Neural progenitor cell (in vitro differentiated cells): ENCODE measurements at places on chromosomes 2 and 18. TPM values are rescaled to one million over a fixed set of nuclear protein-coding genes. Genes with fewer than 3 reads are reported as not detected.

Gene ATP6V1B1
- total RNA-seq = 0.99 and 1.1 TPM in 2 replicates

Gene SCYGR7
- not detected in 2 replicates for total RNA-seq

GRCh38 chr2:192011196-192011595 lies 164.3 kb upstream of the CAVIN2 start:
- peaks cover 9% of the 10 kb centered on the region for H3K4me1 ChIP-seq
- DNase-seq = no peak
- H3K36me3 ChIP-seq = no peaks in the 10 kb centered on the region
- no peak overlapping the region for H3K27ac ChIP-seq
- no peak overlapping the region for H3K4me3 ChIP-seq

- H3K27me3 ChIP-seq = no peaks in the 10 kb centered on the region
- H3K4me1 ChIP-seq = no peaks in the 10 kb centered on the region
- no peak overlapping the region for H3K27ac ChIP-seq
- H3K36me3 ChIP-seq = no peaks in the 10 kb centered on the region
- no peak overlapping the region for H3K4me3 ChIP-seq
- no peak for DNase-seq
Measured at GRCh38 chr2:169598982-169599381, 14.8 kb downstream of the PPIG start.

- no peaks in the 10 kb centered on the region for H3K27me3 ChIP-seq
- H3K36me3 ChIP-seq = no peaks in the 10 kb centered on the region
- DNase-seq = no peak
- H3K27ac ChIP-seq = no peak overlapping the region
- peaks cover 12% of the 10 kb centered on the region for H3K4me1 ChIP-seq
Measured at GRCh38 chr2:39164089-39164488, 43.2 kb upstream of the SOS1 start.

GRCh38 chr2:26395394-26395793 lies 6.3 kb upstream of the DRC1 start:
- DNase-seq = no peak
- H3K27me3 ChIP-seq = no peaks in the 10 kb centered on the region
- no peak overlapping the region for H3K4me3 ChIP-seq
- peak overlapping the region; percentile 32 for H3K27ac ChIP-seq
- peaks cover 12% of the 10 kb centered on the region for H3K4me1 ChIP-seq
- H3K36me3 ChIP-seq = no peaks in the 10 kb centered on the region

DNA sequence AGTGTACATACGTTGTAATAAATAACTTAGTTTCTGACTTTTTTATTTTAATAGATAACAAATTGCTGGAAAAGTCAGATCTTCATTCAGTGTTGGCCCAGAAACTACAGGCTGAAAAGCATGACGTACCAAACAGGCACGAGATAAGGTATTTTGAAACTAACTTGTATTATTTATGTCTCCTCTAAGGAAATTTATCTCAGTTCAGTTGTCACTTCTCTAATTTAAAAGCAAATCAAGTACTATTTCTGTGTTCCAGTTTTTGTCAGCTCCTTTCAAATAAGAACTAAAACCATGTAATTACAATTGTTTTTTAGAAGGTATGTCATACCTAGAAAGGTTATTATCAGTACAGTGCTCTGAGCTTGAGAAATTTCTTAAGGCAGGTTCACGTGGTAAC lies 4.6 kb downstream of the ATG16L1 start:
- H3K36me3 ChIP-seq = no peaks in the 10 kb centered on the region
- no peaks in the 10 kb centered on the region for H3K27me3 ChIP-seq
- H3K4me3 ChIP-seq = no peak overlapping the region

GRCh38 chr2:238019962-238020361 lies 40.8 kb upstream of the SCLY start:
- H3K4me1 ChIP-seq = no peaks in the 10 kb centered on the region
- no peaks in the 10 kb centered on the region for H3K36me3 ChIP-seq

- no peaks in the 10 kb centered on the region for H3K4me1 ChIP-seq
- no peak overlapping the region for H3K27ac ChIP-seq
- no peaks in the 10 kb centered on the region for H3K36me3 ChIP-seq
- H3K4me3 ChIP-seq = no peak overlapping the region
- DNase-seq = no peak
Measured at GRCh38 chr18:78740876-78741275, 238.7 kb upstream of the SALL3 start.

GRCh38 chr2:118295592-118296390 lies 207.5 kb downstream of the INSIG2 start:
- H3K27ac ChIP-seq = no peak overlapping the region
- no peak overlapping the region for H3K4me3 ChIP-seq
- no peaks in the 10 kb centered on the region for H3K4me1 ChIP-seq
- no peak for DNase-seq

DNA sequence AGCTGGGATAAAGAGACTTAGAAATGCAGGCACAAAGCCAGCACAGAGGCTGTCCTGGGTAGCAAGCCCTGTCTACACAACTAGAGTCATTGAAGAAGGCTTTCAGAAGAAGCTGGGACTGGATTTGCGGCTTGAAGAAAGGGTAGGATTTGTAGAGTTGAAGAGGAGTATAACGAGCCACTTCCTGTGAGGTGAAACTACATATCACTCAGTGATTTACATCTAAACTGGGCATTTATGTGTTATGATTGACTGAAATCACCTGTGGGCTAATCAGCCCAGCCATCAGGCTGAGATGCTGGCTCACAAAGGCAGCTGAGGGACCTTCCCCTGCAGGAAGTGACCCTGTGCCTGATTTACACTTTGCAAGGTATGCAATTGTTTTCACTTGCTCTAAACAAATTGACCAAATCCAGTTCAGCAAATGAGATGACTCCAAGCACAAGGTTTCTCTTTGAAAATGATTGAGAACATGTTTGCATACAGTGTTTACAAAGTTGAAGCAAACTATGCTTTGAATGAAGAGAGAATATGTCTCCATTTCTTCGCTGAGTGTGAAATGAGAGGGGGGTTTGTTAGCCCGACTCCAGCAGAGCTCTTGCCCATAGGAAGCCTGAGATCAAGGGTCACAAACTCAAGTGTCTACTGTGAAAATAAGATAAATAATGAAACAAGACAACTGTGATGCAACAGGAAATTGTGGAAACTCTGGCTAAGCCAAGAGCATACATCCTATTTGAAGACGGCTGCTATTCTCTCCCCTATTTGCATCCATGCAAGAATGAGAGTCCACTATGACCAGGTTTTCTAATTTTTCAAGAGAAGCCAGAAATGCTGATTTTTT lies 69.3 kb upstream of the HK2 start:
- H3K36me3 ChIP-seq = no peaks in the 10 kb centered on the region
- no peak for DNase-seq
- H3K4me3 ChIP-seq = no peak overlapping the region
- H3K4me1 ChIP-seq = peaks cover 22% of the 10 kb centered on the region
- peak overlapping the region; percentile 33 for H3K27ac ChIP-seq

DNA sequence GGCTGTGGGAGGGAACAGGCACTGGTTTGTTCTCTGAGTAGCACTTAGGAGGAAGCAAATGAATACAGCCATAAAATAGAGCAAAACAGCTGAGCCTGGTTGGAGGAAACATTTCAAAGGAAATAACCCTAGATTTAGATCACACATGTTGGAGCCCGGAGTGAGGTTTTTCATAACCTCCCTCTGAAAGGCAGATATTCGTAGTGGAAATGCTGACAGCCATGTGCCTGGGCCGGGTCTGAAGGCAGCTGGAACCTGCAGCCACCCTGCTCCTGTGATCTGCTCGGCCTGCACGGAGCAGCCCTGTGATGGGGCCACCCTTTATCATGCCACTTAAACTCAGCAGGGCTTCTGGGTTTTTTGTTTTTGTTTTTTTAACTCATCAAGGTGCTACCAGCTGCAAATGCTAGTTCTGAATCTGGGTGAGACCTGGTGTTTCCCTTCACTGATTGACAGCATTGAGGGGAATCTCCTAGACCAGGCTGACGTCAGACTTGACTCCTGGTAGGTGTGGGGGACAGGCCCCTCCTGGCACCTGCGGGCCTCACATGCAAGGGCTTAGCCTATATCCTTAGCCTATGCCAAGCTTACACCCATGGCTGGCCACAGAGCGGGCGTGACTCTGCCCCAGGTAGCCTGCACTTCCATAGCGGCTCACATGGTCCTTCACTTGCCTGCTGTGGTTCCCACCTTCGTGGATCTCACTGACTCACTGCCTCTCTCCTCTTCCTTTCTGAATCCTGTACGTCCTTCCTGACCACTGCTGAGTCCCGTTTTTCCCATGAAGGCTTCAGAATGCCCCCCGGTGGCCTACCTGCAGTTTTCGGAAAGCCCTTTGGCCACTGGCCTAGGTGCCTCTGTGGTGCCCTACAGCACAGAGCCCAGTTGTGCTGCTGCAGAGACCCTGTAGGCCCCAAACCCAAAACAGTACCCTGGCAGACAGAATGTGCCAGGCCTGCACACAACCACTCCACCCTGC lies 217.3 kb downstream of the SEPTIN10 start:
- DNase-seq = no peak
- H3K27ac ChIP-seq = no peak overlapping the region
- peaks cover 7% of the 10 kb centered on the region for H3K4me1 ChIP-seq
- H3K27me3 ChIP-seq = no peaks in the 10 kb centered on the region

DNA sequence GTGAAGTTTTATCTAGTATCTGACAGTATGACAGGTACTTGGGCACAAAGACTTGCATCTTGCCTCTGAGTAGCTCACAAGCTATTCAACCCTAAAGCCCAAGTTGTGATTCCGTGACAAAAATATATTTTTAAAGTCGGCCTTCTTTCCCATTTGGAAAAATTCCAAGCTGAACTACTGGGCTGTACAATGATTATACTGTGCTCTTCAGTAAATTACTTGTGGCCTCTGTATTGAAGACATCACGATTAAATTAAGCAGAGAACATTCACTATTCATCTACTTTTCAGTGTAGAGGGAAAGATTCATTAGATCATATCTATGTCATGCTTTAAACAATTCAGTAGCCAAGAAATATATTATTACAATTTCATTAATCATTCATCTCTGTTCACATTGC lies 282.2 kb downstream of the CDH2 start:
- H3K4me1 ChIP-seq = peaks cover 16% of the 10 kb centered on the region
- no peak for DNase-seq
- no peak overlapping the region for H3K4me3 ChIP-seq
- H3K27me3 ChIP-seq = no peaks in the 10 kb centered on the region
- H3K36me3 ChIP-seq = peaks cover 4% of the 10 kb centered on the region

GRCh38 chr2:198141726-198142125 lies 337.3 kb downstream of the PLCL1 start:
- H3K27me3 ChIP-seq = no peaks in the 10 kb centered on the region
- H3K4me1 ChIP-seq = peaks cover 8% of the 10 kb centered on the region
- no peak overlapping the region for H3K4me3 ChIP-seq

DNA sequence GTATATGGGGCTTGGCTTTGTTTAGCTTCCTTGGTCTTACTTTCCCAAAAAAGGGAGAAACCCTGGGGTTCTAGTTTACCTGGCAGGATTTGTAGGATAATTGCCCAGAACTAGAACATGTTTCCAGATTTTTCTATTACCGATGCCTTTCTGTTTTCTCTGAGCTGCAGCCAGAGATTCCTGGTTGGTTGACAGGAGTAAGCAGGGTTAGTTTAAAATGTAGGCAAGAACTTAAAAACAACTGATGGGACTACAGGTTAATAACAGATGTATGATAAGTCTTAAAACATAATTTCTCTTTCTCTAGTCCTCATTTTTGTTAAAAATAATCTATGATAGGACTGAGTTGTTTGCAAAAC lies 38.9 kb upstream of the GMCL1 start:
- H3K36me3 ChIP-seq = no peaks in the 10 kb centered on the region
- no peaks in the 10 kb centered on the region for H3K27me3 ChIP-seq
- peaks cover 24% of the 10 kb centered on the region for H3K4me1 ChIP-seq
- no peak for DNase-seq
- H3K4me3 ChIP-seq = no peak overlapping the region

DNA sequence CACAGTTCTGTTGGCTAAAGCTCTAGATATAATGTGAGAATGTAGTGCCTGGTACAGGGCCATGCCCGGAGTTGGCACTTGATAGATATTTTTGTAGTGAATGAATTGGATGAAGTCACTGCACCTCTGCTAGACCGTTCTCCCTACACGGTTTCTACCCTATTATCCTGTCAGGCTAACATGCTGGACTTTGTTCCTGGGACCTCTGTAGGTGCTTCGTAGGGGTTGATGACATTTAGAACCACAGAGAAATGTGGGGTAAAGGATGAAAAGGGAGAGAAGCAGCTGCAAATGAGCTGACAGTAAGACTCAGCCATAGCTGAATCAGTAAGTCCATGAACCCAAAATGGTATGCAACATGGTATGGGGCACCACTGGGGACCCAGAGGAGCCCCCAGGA lies 4.1 kb upstream of the FBLN7 start:
- H3K4me1 ChIP-seq = peaks cover 5% of the 10 kb centered on the region
- H3K4me3 ChIP-seq = no peak overlapping the region
- no peak overlapping the region for H3K27ac ChIP-seq
- H3K27me3 ChIP-seq = peaks cover 24% of the 10 kb centered on the region
- DNase-seq = no peak

DNA sequence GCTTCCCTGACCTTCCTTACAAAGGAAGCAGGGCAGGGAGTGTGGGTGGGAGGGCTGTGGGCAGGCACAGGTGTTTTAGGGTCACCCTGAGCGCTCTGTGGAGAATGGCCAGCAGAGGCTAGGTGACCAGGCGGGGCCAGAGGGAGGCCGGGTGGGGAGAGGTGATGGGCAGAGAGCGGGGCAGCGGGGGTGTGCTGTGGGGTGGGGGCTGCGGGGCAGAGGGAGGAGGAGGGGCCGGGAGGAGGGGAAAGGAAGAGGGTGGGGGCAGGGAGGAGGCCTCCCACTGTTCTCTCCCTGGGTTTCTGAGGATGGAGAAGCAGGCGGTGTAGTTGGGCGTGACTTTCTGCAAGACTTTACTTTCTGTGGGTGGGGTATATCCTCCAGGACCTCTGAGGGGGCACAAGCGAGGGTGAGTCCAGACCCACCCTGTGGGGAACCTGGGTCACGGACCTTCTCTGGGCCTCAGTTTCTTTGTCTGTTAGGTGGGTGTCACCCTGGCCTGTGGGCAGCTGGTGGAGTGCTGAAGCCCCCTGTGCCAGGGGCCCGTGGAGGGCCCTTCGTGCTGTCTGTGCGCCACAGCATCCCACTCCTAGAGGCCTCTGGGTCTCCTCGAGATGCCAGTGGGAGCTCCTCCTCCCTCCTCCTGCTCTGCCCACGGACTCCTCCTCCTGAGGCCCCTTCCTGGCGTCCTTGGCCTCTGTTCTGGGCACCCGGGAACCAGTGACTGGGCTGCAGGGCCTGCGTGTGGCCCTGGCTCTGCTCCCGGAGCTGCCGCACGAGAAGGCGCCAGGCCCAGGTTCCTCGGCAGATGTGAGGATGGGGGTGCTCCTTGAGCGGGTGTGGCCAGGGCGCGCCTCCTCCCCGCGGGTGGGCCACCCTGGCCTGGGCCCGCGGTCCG lies 6.3 kb upstream of the NEU4 start:
- no peak overlapping the region for H3K4me3 ChIP-seq
- H3K27me3 ChIP-seq = peaks cover 22% of the 10 kb centered on the region
- H3K27ac ChIP-seq = no peak overlapping the region
- peaks cover 7% of the 10 kb centered on the region for H3K4me1 ChIP-seq
- no peak for DNase-seq
